ENCODE measurements at places on chromosomes 16 and 17.

GRCh38 chr17:61878984-61879612 is 15.8 kb upstream of the BRIP1 start:
- DNase-seq, result no peak

DNA sequence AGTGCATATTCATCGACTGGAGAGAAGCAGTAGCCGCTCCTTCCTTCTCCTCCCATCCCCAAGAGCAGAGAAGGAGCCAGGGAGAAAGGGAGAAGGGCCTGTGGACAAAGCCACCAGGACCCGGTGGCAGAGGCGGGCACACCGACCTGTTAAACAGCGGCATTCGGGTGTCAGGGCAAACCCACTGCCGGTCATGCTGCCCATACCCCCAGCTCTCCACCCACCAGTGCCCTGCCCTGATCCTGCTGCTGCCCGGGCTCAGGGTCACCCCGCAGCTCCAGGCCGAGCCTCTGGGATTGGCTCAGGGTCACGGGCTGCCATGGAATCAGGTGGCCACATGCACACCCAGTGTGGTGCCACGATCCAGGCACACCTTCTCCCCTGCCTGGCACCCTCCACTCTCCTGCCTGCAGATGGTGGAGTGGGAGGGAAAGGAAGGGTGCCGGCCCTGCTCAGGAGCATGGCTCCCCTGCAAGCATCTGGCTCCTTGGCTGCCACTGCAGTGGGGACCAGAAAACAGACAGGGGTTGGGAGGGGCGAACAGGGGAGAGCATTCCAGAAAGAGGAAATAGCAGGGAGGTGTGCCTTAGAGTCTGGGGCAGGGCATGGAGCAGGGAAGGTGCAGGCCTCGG is 18.3 kb upstream of the RASD1 start:
- no peak for DNase-seq

DNA sequence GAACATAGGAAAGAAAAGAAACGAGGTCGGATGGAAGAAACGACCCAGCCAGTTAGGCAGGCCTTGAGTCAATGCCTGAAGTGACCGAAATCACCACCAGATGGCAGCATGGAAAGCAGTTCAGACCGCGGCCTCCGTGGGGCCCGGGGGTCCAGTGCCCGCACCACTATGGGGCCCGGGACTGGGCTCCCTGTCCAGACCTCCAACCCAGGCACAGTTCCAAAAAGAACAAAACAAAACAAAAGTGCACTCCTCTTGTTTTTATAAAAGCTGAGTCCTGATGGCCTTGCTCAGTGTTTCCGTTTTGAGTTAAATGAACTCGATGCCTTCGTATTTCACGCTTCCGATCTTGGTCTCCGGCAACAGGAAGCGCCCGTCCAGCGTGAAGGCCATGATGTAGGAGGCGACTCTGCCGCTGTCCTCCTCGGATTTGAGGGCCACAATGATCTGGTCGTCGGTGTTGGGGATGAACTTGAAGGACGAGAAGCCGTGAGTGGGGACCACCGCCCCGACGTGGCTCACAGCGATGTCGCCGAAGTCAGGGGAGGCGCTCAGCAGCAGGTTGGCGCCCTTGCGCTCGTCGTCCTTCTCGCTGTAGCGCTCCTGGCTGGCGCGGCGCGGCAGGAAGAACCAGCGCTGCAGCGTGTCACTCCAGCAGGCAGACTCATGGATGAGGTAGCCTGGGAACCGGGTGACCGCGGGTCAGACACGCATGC is 13.7 kb upstream of the LGALS3BP start:
- peak; percentile 84 for DNase-seq

DNA sequence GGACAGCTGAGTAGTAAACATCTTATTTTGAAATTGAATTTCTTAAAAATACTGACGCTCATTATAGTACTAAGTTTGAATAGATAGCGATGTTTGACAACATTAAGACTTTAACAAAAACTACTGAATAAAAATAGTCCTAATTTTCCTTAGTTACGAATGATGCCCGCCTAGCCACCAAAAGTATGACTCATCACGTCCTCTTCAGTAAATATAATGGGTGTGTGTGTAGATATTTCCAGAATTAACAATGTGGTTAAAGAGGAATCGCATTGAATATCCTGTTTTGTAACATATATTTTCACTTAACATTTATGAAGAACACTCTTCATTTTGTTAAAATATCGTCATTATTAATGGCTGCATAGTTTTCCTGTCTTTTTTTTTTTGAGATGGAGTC is 187.6 kb downstream of the MYO1D start:
- DNase-seq, result no peak

DNA sequence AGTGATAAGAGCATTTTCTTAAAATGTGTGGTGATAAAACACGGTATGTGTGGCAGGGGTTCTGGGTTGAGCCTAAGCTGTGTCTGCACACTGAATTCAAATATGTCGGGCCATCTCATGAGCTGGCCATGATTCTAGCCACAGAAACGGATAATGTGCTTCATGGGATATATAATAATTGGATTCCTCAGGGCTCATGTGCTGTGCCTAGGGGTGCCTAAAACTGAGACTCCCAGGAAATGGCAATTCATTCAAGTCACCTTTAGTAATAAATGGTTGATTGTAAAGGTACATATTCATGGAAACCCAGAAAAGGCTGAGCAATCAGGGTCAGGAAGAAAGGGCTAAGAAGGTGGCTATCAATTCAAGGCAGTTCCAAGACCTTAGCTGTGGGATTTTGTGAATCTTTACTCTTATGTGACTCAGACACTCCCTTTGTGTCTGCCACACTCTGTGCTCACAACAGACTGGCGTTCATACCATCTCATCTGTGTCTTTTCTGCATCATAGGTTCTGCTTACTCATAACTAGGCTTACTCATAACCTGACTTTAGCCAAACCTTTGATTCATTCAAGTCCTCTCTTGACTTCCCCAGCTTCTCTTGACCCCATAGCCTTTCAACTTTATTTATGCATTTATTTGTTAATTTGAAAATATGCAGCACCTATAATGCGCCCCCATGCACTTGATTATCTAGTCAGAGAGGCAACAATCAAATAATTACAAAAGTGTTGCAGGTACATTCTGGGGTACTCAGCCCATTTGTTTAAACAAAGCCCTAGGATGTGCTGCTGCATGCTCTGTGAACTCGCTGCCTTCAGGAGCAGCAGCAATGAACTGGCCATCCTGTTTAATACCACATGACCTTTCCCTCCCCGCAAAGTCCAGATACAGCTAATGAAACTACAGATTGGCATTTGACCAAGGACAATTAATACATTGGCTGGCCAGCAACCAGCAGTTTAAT is 28.4 kb upstream of the MED13 start:
- DNase-seq, result no peak

GRCh38 chr16:55308973-55309372 is 15.0 kb upstream of the IRX6 start:
- no peak for DNase-seq

DNA sequence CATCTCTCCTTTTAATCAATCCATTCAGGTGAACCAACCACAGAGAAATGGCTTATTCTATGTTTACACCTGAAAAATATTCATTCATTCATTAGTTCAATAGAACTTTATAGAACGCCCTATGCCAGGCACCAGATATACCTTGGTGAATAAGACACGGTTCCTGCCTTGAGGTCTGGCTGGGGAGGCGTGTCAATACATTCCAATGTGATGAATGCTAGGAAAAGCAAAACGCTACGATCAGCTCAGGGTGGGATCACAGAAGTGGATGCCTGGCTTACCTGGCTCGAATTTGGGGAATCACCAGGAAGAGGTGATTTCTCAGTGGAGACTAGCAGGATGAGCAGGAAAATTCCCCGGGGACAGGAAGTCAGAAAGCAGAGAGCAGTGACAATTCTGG is 17.5 kb upstream of the WFIKKN2 start:
- no peak for DNase-seq

DNA sequence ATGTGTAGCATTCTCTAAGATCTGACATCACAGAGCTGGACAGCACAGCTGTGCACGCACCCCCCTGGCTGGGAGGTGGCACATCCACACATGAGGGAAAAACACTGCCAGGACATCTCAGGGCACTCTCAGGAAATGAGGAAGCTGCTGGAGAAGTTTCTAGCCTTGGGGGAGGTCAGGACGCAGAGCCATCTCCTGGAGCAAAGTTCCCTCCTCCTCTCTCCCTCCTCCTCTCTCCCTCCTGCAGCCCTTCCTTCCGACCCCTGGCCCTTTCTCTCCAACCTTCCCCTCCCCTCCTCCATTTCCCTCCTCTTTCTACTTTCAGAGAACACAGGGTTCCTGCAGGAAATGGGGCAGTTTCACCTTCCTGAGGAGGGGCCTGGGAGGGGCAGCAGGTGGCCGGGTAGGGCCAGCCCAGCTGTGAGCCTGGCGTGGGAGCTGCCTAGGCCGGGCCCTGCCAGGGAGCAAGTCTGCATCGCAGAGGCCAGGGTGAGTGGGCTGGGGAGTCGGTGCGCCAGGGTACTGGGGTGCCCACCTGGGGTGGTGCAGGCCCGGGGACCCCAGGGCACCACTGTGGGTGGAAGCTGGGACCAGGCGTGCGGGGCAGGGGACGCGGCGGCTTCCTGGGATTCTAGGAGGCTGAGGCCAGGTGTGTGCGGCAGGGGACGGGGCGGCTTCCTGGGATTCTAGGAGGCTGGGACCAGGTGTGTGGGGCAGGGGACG is at the start of gene DPEP1:
DPEP1 (plus strand) TSS at position 412 of the 723 bp plus-strand sequence. CDS start 16,769 bp downstream, outside the sequence.
- no peak for DNase-seq

- DNase-seq, result no peak
These were observed 39.3 kb upstream of the IRX5 start for GRCh38 chr16:54891346-54891745.

- DNase-seq, result no peak
These were observed 38.3 kb upstream of the PRSS54 start for GRCh38 chr16:58332997-58333700.

- DNase-seq, result peak; percentile 91
These were observed 21.5 kb downstream of the ABCC1 start for GRCh38 chr16:15970743-15971439.

DNA sequence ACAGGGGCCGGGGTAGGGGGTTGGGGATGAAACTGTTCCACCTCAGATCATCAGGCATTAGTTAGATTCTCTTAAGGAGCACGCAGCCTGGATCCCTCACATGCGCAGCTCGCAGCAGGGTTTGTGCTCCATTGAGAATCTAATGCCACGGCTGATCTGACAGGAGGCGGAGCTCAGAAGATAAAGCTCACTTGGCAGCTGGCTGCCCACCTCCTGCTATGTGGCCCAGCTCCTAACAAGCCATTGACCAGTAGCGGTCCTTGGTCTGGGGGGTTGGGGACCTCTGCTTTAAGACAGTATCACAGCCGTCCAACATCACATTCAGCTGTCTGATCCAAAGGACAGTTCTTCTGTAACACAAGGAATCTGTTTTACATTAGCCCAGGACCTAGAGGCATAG is 62.5 kb downstream of the SLC39A11 start:
- DNase-seq, result no peak

GRCh38 chr16:30009990-30010843 is 610 bp downstream of the DOC2A start:
- DNase-seq, result no peak

- DNase-seq, result no peak
These were observed 3.2 kb downstream of the GNPTG start for GRCh38 chr16:1354815-1355540.

DNA sequence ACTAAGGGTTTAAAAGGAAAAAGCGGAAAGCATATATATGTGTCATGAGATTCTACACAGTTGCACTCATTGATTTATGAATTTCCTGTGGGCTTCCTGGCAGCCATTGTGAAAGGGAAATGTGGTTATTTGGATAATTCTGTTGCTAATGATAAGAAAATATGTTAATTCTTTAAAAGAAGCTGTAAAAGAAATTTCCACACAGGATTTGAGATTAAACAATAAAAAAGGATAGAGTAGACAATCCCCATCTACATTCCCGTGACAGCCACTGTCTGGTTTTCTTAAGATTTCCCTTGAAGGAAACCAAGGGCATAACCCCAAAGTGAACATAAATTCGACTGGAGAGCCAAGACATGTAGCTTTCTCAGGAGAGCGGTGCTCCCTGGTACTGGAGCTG is 397.5 kb downstream of the CPPED1 start:
- no peak for DNase-seq

DNA sequence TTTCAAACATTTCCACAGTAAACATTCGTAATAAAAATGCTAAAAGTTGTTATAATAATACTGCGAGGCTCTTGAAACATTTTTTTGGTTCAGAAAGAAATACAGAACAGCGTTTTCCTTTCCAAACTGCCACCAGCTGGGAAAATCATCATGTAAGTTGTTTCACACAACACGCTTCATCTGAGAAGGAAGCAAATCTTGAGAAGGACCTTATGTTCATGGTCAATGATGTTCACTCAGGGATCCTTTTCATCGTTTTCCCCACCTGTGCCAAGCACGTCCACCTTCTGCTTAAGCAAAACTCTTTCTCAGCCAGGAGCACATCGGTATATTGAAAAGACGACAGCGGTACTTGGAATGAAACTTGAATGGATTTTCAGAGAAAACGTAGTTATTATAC is 274.5 kb upstream of the ELAC2 start:
- no peak for DNase-seq

- no peak for DNase-seq
These were observed 205.9 kb upstream of the ASIC2 start for GRCh38 chr17:33499040-33499439.

- no peak for DNase-seq
These were observed 1.0 kb upstream of the ANKRD40CL start for GRCh38 chr17:50768346-50768761.

- DNase-seq, result no peak
These were observed 95.2 kb upstream of the IRX3 start for GRCh38 chr16:54381601-54382313.

- peak; percentile 77 for DNase-seq
These were observed 588 bp downstream of the APRT start for GRCh38 chr16:88810912-88811768.

DNA sequence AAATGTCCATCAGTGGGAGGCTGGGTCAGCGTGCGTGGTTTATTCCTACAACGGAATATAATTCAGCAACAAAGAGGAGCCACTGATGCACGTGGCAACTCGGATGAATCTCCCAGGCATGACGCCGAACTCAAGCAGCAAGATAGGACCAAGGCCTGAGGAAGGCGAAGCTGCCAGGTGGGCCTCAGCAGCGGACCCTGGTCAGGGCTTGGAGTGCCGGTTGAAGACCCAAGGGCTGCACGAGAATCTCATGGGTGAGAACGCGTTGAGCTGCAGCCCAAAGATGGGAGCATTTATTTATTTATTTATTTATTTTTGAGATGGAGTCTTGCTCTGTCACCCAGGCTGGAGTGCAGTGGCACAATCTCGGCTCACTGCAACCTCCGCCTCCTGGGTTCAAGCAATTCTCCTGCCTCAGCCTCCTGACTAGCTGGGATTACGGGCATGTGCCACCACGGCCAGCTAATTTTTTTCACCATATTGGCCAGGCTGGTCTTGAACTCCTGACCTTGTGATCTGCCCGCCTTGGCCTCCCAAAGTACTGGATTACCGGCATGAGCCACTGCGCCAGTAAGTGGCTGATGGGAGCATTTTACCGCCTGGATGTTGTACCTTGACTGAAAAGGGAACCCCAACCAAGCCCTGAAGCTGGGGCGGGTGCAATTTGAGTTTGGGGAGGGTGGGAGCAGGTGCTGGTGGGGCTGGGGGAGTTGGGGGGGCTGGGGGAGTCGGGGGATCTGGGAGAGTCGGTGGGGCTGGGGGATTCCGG is 18.1 kb upstream of the BAHCC1 start:
- no peak for DNase-seq

- DNase-seq, result peak; percentile 80
These were observed 626 bp downstream of the TUBB3 start for GRCh38 chr16:89923640-89924296.

Measured in HAP-1 (cell line).